ENCODE measurements at places on chromosomes 12 and 14.

DNA sequence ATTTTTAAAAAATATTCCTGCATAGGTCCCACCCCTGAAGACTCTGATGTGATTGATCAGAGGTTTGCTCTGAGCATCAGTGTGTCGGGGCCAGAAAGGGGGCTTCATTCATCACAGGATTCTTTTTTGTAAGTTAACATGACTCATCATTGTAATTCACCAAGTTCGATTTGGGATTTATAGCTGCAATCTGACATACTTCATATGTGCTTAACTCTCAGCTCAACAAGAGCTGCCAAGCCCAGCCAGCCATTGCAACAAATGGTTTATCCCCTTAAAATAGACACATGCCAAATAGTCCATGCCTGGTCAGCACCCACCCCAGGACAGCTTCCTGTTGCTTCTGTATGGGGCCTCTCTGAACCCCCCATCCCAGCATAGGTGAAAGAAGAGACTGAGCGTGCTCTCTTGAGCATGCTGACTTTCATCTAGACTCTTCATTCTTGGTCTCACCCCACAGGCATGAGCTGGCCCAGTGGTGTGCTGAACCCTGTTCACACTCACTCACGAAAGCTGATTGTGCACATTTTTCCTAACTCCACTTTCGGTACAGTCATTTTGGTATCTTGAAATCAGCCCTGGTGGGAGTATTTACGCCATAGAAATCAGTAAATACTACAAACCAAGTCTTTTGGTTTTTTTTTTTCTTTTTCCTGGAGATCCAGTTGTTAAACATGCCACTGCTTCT lies 101.4 kb downstream of the STAB2 start:
- DNase-seq = no peak

DNA sequence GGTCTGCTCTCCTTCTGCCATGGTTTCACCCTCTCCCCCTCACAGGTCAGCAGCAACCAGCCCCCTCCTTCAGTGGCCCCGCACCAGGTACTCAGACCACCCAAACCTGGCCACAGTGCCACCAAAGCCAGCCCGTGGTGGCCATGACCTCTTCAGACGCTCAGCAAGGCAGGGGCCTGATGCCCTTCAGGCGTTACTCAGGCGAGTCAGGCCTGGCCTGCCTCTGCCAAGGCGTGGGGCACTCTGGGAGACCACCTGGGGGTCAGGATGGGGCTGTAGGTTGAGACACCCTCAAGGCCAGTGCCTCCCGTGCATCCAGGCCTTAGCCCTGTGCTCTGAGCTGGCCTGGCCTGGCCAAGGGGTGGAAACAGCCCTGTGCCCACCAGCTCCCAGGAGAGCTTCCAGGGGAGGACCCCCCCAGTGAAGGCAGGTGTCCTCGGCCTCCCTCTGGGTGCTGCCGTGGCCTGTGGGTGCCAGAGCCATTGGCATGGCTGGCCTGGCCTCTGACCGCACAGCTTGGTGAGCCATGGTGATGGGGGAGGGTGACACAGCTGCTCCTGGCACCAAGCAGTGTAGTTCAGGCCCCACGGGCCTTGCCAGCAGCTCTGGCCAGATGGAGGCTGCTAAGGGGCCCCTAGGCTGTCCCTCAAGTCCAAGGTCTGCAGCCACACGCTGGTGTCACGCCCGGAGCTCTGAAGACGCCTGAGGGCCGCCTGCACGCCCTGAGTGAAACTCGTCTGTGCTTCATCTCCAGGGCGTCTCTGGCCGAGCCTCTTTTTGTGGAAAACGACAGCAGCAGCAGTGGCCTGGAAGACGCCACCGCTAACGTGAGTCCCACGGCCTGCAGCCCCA lies 15.1 kb downstream of the XRCC3 start:
- DNase-seq = no peak

DNA sequence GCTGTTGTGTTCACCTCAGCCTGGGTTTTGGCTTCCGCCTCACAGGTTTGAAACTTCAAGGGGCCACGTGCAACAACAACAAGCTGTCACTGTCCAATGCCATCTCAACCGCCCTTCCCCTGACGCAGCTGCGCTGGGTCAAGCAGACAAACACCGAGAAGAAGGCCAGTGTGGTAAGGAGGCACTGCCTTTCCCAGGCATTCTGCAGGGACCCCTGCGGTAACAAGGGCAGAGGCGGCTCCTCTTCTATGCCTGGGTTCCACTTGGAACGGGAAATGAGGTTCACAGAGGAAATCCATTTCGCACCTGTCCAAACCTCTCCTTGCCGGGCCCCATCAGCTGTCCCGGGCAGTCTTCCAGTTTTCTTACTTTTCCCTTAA lies 36.8 kb downstream of the HSP90AA1 start:
- DNase-seq = no peak

DNA sequence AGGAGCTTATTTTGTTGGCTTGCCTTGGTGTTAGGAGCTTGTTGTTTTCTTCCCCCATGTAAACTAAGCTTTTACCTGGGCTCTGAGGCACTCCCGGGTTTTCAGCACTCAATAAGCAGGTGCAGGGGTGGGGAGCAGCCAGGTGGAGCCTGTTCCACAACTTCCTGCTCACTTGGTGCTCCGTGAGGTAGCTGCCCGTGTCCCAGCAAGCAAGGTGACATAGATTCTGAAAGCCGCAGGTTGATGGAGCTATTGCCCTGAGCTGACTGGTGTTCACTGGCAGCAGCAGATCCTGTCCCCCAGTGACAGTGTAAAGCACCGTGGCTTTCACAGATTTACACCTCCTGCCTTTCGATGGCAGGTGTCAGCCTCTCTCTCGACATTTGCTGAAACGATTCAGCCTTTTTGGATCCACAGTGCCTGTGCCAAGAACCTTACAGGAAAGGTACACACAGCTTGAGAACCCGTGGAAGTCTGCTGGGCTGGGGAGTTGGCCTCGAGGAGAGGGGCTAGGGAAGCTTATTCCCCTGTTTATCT lies 295.7 kb upstream of the FKBP4 start:
- no peak for DNase-seq

GRCh38 chr14:55851961-55852360 lies 266.2 kb upstream of the PELI2 start:
- DNase-seq = no peak

GRCh38 chr12:9449181-9449580 lies 158.5 kb downstream of the KLRB1 start:
- no peak for DNase-seq

DNA sequence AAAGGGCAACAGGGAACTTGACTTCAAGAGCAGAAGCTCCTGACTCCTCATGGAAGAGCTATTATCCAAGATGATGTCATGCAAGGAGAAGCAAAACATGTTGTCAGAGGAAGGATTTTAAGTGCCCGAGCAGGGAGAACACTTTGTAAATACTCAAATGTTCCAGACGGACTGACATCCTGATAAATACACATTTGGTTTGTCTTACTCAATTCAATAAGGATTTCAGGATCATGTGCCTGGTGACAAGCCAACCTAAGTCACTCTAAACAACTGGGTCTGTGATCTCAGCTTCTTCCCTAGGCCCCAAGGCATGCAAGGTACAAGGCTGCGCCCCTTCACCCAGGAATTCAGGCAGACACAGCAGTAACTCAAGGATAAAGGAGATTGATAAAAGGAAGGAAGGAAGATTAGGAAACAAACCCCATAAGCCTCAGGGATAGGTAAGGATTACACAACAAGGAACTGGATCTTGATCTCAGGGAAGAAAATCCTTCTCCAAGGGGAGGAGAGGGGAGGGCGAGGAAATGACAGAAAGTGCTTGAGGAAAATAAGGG lies 26.8 kb upstream of the CEBPE start:
- no peak for DNase-seq

- no peak for DNase-seq
Observed at GRCh38 chr12:121543786-121544185, 37.0 kb downstream of the KDM2B start.

GRCh38 chr14:70722418-70722817 lies 80.7 kb downstream of the TTC9 start:
- no peak for DNase-seq

DNA sequence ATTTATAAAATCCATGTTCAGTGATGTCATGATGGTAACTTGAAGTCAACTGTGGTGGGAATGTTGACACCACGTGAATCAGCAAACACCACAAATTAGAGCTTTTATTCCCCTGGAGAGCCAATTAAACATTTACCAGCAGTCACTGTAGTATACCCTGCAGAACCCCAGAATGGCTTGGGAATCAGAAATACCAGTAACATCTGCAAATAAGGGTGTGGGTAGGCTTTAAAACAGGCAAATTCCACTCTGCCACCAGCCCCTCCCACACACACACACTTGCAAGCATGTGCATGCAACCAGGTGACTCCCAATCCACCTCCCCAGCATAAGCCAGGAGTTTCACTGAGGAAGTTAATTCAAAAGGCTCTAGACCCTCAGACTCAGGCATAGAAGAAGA lies 63.6 kb upstream of the TMEM263 start:
- DNase-seq = no peak

GRCh38 chr14:33848706-33849454 lies 102.0 kb downstream of the EGLN3 start:
- no peak for DNase-seq

- DNase-seq = no peak
Observed at GRCh38 chr14:96039633-96040311, 610 bp downstream of the C14orf132 start.

DNA sequence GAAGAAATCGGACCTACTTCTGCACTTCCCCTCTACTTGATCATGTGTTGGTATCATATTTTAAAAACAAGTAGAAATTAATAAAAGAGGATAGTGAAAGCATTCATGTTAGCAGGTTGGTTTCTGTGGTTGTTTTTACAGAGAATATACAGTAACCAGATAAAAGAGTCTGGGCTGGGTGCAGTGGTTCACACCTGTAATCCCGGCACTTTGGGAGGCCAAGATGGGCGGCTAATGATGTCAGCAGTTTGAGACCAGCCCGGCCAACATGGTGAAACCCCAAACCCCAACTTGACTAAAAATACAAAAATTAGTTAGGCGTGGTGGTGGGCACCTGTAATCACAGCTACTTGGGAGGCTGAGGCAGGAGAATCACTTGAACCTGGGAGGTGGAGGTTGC lies 55.9 kb downstream of the LRP6 start:
- no peak for DNase-seq

- DNase-seq = no peak
Observed at GRCh38 chr12:122116707-122117535, 38.4 kb downstream of the MLXIP start.

DNA sequence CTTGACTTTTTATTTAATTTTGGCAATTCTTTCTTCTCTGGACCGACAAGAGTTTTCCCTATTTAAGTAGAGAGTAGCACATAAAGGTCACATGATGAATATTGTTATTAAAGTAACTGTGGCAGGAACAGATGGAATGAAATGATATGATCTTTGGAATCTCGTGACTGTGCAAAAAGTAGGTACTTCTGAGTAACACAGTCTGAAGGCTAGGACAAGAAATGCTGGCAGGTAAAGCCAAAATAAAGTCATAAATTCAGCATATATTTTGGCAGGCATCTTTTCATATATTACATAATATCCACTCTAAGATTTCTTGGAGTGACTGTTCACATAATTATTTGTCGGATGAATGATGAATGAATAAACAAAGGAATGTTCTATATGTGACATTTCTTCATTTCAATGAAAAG lies 121.4 kb downstream of the EFCAB11 start:
- DNase-seq = no peak

DNA sequence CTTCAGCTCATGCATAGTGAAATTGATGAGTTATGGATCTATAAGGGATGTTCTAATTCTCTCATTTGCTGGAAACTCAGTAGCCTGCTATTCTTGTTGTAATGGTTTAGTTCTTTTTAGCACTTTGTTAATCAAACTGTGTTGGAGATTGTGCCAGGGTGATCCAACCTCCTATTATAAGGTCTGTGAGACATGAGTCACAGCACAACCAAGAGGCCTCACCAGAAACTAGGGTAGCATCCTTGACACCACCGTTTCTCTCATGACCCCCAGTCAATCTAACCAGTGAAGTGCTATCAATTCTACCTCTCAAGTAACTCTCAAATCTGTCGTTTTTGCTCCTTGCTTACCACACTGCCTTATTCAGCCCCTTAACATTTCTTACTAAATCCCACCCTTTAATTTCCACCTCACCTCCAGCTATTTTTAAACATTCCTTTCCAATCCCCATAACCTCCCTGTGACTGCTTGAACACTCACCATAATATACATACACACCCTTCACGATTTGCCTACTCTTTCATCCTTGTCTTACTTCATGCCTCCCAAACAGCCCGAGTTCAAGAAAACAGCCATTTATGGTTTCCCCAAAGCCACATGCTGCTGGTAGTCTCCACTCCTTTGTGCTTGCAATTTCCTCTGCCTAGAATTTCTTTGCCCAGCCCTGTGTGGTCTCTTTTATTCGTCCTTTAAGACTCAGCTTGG lies 53.9 kb upstream of the NUDT4 start:
- DNase-seq = no peak

DNA sequence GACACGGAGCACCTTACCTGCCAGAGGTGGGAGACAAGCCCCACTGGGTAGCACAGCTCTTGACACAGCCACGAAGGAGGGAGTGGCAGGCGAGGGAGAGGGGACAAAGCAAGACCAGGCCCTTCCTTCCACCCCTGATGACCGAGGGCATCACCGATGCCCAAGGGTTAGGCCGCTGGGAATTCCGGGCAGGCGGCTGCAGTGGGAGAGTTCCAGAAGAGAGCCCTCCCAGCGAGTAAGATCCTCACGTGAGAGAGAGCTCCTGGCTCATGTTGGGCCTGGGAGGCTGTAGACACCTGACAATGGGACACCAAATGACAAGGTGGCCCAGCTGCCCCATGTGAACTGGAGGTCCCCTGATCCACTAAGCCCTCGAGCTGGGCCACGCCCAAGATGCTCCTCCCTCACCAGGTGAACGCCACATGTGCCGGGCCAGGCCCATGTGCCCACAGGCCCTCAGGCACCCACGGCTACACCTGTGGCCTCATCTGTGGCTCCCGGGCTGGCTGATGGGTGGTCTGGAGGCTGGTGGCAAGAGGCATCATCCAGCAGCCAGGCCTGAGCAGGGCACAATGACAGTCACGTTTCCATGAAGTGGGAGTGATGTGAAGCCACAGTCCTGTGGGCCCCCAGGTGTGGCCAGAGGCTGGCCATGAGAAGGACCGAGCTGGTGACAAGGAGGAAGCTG lies 32.1 kb upstream of the C14orf180 start:
- DNase-seq = no peak

- DNase-seq = no peak
Observed at GRCh38 chr12:124059752-124060151, 86.7 kb downstream of the ZNF664 start.

GRCh38 chr14:93381644-93382043 lies 34.7 kb downstream of the COX8C start:
- DNase-seq = no peak

GRCh38 chr12:26278266-26278665 lies 82.9 kb downstream of the SSPN start:
- no peak for DNase-seq
